Heart right ventricle (tissue), 16 donors: ENCODE measurements at places on chromosomes 3 and 15. TPM values are rescaled to one million over a fixed set of nuclear protein-coding genes. Genes with fewer than 3 reads are reported as not detected.
A peak's percentile ranks its signal among the peaks of the same experiment; 100 is the strongest.

- DNase-seq: peak; percentile 43
Observed at GRCh38 chr3:65936908-65937638, 101.6 kb downstream of the MAGI1 start.

DNA sequence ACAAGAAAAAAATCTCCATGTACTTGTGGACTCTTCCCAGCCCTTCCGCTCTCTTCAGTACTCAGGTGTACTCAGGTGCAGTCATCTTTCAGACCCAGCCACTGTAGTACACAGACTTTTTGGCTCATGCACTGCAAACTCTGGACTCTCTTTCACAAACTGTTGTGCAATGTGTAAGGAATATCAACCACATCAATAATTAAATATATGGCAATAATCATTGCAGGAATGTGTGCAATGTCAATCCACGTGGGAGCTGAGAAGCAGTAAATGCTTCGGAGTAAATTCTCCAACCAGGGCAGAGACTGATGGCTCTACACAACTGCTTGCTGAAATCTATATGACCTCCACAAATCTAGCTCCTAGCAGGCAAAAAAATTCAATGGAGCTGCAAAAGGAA, 287.3 kb upstream of the COL8A1 start:
- DNase-seq: no peak

- DNase-seq: no peak
Observed at GRCh38 chr15:66959875-66960274, 105.5 kb upstream of the SMAD3 start.

DNA sequence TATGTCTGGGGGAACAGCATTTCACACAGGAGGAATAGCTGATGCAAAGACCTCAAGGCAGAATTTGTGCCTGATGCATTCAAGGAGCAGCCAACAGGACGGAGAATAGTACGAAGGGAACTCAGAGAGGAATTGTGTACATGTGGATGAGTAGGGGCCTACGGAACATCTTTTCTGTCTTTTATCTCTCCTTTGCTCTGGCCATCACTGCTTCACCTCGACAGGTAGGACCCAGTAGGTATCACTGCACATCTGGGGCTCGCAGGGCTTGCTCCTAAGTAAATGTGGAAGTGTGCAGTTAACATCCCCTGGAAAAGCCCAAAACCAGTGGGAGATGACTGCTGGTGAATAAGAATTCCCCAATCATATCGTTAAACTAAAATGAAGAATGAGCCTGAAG, 56.4 kb upstream of the POU1F1 start:
- DNase-seq: no peak

PLSCR5 gene
- not detected for total RNA-seq

C2CD4B gene
- 6.2 TPM for total RNA-seq
